CD4-positive, alpha-beta T cell (primary cell): ENCODE measurements at places on chromosomes 6 and 20. TPM values are rescaled to one million over a fixed set of nuclear protein-coding genes. Genes with fewer than 3 reads are reported as not detected.

Gene TMEM244
- total RNA-seq, result not detected

GRCh38 chr6:101826678-101827077, 433.2 kb downstream of the GRIK2 start:
- no peaks in the 10 kb centered on the region for H3K27me3 ChIP-seq
- H3K27ac ChIP-seq, result no peak overlapping the region
- no peak for DNase-seq
- H3K4me3 ChIP-seq, result no peak overlapping the region
- no peaks in the 10 kb centered on the region for H3K36me3 ChIP-seq

Gene CLPSL1
- total RNA-seq, result not detected

DNA sequence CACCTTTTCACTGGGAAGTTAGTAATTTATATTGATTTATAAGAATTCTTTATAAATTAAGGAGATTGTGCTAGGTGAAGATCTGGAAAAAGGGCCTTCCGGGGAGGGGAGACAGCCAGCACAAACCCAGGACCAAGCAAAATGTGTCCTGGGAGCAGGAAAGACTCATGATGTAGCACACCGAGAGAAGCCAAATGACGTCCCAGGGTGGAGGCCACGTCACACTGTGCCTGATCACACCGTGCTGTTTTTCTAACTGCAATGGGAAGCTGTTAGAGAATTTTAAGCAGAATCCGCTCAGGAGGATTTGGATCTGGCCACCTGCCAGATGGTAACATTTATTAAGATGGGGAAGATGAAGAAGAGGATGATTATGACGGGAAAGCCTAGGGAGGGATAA, 72.7 kb upstream of the AKAP12 start:
- no peaks in the 10 kb centered on the region for H3K27me3 ChIP-seq
- no peaks in the 10 kb centered on the region for H3K4me1 ChIP-seq
- H3K36me3 ChIP-seq, result no peaks in the 10 kb centered on the region
- DNase-seq, result no peak
- H3K27ac ChIP-seq, result no peak overlapping the region
- H3K4me3 ChIP-seq, result no peak overlapping the region

DNA sequence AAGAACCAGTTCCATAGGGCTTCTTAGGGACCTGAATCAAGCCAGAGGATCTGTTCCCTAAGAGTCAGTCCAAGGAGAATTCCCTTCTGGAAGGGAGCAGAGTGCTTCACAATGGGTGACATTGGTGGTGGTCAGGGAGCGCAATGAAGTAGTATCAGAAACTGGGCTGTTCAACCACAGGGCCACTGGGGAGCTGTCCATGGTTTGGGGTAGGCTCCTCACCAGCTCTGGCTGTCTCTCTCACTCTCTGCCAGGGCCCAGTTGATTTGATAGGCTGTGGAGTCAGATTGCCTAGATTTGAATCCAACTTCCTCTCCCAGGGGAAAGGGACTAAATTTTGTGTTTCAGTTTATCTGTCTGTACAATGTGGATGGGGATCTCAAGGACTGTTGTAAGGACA, 36.7 kb upstream of the CHD6 start:
- no peak overlapping the region for H3K27ac ChIP-seq
- H3K4me1 ChIP-seq, result no peaks in the 10 kb centered on the region
- H3K4me3 ChIP-seq, result no peak overlapping the region

- peak overlapping the region; percentile 11 for H3K4me3 ChIP-seq
- DNase-seq, result no peak
- H3K36me3 ChIP-seq, result no peaks in the 10 kb centered on the region
- H3K27ac ChIP-seq, result no peak overlapping the region
- H3K27me3 ChIP-seq, result no peaks in the 10 kb centered on the region
- H3K4me1 ChIP-seq, result no peaks in the 10 kb centered on the region
Observed at GRCh38 chr6:47197682-47198640, 111.7 kb downstream of the TNFRSF21 start.

- DNase-seq, result no peak
- H3K4me1 ChIP-seq, result peaks cover 9% of the 10 kb centered on the region
- H3K36me3 ChIP-seq, result no peaks in the 10 kb centered on the region
Observed at GRCh38 chr20:39245685-39246311, 283.7 kb downstream of the DHX35 start.

DNA sequence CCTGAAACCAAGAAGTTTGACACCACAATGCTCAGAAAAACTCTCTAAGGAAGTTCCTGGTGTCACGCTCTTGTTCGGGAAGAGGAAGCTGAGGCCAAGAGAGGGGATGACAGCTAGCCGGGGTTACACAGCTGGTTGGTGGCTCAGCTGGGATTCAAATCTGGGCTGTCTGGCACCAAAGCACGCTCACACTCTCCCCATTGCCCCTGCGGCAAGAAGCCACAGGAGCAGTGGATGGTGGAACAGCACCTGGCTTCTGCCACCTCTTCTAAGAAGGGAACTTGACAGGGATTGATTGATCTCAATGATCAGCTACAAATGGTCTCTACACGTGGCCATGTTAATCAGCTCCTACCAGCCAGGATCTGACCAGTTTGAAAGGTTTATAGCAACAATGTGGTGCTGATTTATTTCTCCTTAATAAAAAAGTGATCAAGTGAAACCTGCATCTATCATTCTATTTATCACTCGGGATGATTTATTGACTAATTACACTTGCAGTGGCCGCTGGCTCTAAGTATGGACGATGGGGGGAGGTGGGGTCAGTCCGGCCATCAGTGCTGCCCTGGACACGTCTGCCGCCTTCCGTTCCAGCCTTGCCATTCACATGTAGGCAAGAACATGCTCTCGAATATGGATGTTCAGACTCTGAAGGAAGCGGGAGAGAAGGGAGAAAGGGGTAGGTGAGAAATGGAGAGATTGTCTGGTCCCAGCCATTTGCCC, 71.9 kb upstream of the TOP1 start:
- H3K4me1 ChIP-seq, result peaks cover 7% of the 10 kb centered on the region
- H3K27me3 ChIP-seq, result no peaks in the 10 kb centered on the region
- no peak overlapping the region for H3K4me3 ChIP-seq
- no peak overlapping the region for H3K27ac ChIP-seq

DNA sequence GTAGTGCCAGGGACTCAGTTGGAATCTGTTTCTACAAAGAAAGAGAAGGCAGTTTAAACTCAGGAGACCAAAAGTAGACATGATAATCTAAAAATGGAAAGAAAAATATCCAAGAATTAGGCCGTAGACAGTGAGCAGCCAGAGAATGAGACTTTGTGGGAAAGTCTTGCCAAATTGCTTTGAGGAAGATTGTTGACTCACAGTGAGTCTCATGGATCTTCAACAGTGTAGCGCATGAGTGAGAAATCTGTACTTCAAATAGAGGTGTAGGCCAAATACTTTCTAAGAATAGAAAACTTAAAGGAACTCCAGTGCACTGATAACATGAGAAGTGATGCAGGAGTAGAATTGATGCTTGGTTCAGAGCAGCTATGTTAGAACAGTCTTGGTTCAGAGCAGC, 284.5 kb downstream of the HTR1B start:
- H3K27me3 ChIP-seq, result no peaks in the 10 kb centered on the region
- no peaks in the 10 kb centered on the region for H3K36me3 ChIP-seq
- no peak for DNase-seq
- no peak overlapping the region for H3K27ac ChIP-seq

DNA sequence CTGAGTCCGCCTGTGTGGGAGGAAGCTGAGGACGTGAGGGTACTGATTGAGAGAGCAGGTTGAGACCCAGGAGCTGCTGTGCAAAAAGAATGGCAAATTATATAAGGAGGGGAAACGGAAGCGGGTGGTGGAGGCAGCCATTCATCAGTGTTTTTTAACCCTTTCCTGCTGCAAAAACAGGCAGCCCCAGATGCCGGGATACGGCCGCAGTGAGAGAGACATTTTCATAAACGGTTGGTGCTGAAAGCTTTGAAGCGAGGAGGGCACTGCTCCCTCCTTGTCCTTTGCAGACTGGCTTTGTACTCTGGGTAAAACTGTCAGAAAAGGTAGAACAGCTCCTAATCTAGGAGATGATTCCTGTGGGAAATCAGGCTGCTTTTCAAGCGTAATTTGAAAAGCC, 56.4 kb downstream of the TTI1 start:
- no peak for DNase-seq
- H3K4me3 ChIP-seq, result no peak overlapping the region
- no peaks in the 10 kb centered on the region for H3K4me1 ChIP-seq

DNA sequence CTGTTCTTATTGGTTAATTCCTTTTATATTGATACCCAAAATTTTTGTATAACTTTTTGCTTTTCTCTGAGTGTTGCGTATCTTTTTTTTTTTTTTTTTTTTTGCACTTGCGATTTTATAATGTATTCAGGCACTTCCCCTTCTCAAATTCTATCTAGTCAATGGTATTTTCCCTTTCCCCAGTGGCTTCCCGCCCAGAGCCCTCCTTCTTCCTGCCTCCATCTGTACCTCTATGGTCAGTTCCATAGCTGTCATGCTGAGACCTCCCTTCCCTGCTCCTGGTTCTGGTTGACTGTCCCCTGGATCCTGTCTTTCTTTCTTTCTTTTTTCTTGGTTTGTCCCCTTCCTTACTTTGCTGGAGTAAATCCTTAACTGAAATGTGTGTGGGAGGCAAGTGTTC, 94.7 kb downstream of the RNF144B start:
- H3K27ac ChIP-seq, result no peak overlapping the region
- no peaks in the 10 kb centered on the region for H3K27me3 ChIP-seq
- no peaks in the 10 kb centered on the region for H3K36me3 ChIP-seq

DNA sequence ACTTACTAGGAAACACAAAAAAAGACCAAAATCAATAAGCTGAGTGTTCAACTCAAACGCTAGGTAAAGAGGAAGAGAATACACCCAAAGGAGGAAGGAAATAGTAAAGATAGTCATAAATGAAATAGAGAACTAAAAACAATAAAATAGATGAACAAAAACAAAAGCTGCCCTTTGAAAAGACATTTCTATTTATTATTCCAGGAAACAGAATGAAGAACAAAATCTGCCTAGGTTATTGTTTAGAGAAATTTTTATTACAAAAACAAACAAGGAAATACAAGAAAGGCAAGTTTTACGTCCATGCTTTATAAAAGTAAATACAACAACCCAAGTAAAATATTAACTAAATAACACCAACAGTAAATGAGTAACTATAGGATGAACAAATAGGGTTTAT, 20.1 kb downstream of the HLA-DMB start:
- no peaks in the 10 kb centered on the region for H3K4me1 ChIP-seq
- H3K27ac ChIP-seq, result no peak overlapping the region
- no peak overlapping the region for H3K4me3 ChIP-seq
- H3K27me3 ChIP-seq, result no peaks in the 10 kb centered on the region
- no peaks in the 10 kb centered on the region for H3K36me3 ChIP-seq
- DNase-seq, result no peak

GRCh38 chr6:25137916-25138232, 141.3 kb upstream of the CARMIL1 start:
- peaks cover 3% of the 10 kb centered on the region for H3K36me3 ChIP-seq
- no peaks in the 10 kb centered on the region for H3K27me3 ChIP-seq
- DNase-seq, result no peak

Gene FILIP1
- not detected for total RNA-seq

GRCh38 chr6:73400656-73401055, 6.0 kb downstream of the DDX43 start:
- no peaks in the 10 kb centered on the region for H3K4me1 ChIP-seq
- H3K4me3 ChIP-seq, result no peak overlapping the region
- no peaks in the 10 kb centered on the region for H3K27me3 ChIP-seq
- no peak for DNase-seq
